Cardiac septum (tissue), 1 donor: ENCODE measurements at places on chromosomes 16 and 17. TPM values are rescaled to one million over a fixed set of nuclear protein-coding genes. Genes with fewer than 3 reads are reported as not detected.

DNA sequence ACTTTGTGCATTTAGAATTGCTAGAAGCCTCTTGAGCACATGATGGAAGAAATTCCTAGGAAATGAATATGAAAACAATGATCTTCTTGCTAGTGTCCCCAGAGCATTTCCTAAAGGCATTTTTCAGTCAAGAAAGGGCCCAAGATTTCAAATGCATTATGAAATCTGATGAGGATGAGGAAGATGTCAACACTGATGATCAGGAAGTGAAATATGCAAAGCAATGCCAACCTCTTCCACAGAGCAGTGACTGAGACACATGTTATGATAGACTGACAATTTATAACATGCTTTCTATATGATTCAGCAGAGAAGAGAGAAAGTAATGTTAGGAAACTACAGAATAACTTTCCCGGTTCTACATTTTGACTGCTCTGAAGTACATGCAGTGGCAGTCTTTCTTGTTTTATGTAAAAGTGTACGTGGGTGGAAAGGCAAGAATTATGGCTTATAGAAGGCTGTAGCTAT is 859.1 kb upstream of the GOT2 start:
- no peak for DNase-seq

NLRC5 gene
- 12.7 TPM for total RNA-seq

- no peak for DNase-seq
These were observed 25.9 kb upstream of the SPNS3 start for GRCh38 chr17:4407851-4408250.

DNA sequence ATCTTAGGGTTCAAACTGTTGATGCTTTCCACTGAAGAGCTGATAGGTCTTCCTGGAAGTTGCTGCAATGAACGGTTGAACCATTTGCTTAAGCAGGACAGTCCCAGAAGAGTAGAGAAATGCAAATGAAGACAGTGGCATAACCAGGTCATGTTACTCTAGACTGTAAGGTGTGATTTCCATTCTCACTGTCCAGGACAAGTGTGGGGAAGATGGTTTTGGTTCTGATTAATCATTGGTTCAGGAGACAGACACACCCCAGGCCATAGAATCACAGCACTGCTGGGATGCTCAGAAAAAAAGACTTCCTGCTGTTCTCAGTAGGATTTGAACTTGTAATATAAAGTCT is 34.8 kb upstream of the XYLT2 start:
- no peak for DNase-seq

MT1G gene
- 1.2 TPM for total RNA-seq

- no peak for DNase-seq
These were observed 34.5 kb downstream of the PMM2 start for GRCh38 chr16:8831871-8832716.
